Activated CD4-positive, alpha-beta T cell treated with anti-CD3 and anti-CD28 coated beads, Interleukin-2, amount 50 U/mL, for 16 hours (primary cell): ENCODE measurements at places on chromosomes 12 and 14.

DNA sequence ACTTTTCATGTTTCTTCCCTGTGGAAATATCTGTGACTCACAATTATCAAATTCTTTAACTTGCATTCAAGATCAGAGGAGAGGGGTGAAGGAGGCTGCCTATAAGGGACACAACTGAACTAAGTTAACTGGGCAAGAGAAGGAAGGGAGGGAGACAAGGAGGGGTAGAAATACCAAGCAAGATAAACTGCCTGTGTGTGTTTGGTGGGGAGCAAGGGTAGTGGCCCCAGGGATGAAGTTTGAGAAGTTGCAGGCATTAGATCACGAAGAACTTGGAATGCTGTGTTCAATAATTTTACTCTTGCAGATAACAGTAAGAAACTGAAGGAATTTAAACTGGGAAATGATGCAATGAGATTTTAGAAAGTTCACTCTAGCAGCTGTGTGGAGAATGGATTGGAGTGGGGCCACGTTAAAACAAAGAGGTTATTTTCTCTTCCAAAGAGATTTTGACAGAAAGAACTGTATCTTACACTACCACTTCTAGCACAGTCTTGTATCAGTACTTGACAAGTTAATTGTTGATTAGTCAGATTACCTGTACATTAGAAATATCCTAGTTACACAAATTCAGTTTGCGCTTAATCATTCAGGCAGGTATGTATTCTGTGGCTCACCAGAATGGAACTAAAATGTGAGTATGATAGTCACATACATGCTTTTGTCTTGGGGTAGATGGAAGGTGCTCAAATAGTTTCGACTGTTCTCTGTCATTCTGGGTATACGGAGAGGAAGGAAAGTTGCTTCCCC lies 7.4 kb downstream of the PKP2 start:
- DNase-seq: no peak

DNA sequence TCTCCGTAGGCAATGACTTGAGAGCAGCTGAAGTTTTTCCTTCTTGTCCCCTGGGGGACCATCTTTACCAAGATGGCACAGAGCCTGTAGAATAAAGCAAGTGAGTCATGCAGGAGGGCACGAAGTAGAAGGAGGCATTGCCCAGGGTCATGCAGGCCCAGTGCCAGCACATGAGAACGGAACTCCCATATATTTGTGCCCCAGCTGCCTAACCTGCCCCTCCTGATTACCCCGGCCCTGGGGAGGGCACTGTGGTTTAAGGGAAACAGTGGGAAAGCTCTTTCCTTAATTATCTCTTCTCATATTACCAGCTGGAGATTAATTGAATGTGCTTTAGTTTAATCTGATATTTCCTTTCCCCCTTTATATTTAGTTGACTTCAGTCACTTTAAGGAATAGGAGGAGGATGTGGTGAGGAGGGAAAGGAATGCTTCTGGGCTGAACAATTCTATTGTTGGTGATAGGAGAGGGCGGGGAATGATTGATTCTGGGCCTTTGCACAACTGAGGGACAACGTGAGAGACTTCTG lies 51.9 kb downstream of the RASSF8 start:
- DNase-seq: no peak

GRCh38 chr14:99980299-99980698 lies 84.9 kb upstream of the EVL start:
- no peak for DNase-seq

DNA sequence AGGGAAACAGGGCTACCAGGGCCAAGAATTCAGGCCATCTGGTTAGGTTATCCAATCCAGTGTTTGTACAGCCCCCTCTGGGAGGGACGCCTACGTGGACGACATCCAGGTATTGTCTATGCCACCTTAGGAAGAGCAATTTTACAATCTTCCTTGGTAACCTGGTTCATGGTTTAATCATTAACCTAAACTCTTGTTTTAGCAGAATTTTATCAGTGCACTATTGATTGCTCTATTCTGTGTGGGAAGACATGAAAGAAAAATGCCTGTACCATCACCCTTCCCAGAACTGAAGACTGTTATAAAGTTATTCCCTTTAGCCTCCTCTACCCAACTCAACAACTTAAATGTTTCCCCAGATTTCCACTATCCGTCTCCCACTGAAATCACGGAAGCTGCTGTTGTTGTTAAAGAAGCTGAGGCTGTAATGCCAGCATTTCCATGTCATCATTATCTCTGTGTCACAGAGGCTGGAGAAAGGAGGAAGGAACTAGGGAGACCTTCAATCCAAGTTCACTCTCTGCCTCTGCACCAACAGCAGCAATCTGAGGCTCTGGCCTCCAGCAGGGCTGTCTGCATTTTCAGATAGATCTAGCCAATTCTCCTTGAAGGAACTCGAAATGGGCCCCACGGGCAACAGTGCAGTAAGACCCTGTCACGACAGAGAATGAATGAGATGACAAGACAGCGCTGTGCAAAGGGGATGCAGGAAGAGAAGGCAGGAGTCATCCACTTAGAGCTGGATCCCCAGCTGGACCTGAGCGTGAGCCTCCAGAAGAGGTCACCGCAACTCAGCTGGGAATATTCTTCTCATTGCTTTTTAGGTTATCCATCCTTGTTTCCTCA lies 183.4 kb upstream of the GZMB start:
- no peak for DNase-seq

- DNase-seq: no peak
Observed at GRCh38 chr14:101505236-101505970, 55.9 kb upstream of the DIO3 start.

DNA sequence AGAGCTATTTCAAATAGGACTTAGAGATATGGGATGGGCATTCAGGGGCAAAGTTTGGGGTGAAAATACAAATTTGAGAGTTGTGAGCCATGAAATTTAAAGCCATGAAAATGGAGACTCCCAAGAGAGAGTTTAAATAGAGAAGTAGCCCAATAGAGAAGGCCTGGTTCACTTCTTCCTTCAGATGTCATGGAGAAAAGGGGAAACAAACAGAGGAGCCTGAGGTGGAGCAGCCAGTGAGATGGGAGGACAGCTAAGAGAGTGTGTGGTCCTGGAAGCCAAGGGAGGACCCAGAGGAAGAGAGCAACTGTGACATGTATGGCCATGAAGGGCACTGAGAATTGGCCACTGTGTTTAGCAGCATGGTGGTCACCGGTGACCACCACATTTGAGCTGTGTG lies 12.3 kb upstream of the DYNLL1 start:
- DNase-seq: no peak

DNA sequence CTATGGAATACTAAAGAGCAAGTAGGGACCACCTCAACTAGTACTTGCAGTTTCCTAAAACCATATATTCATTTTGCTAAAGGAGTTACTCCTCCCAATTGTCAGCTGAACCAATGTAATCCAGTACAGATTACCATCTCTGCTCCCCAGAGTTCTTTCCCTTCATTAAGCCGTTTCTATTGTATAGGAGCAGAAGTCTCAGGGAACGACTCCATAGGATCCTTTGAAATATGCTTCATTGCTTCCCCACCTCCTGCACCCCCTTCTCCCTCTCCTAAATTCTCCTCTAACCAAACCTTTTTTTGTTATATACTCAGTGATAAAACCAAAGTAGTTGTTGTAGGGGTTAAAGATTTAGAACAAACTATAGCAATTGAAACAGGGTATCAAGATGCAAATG lies 30.7 kb upstream of the LALBA start:
- no peak for DNase-seq

DNA sequence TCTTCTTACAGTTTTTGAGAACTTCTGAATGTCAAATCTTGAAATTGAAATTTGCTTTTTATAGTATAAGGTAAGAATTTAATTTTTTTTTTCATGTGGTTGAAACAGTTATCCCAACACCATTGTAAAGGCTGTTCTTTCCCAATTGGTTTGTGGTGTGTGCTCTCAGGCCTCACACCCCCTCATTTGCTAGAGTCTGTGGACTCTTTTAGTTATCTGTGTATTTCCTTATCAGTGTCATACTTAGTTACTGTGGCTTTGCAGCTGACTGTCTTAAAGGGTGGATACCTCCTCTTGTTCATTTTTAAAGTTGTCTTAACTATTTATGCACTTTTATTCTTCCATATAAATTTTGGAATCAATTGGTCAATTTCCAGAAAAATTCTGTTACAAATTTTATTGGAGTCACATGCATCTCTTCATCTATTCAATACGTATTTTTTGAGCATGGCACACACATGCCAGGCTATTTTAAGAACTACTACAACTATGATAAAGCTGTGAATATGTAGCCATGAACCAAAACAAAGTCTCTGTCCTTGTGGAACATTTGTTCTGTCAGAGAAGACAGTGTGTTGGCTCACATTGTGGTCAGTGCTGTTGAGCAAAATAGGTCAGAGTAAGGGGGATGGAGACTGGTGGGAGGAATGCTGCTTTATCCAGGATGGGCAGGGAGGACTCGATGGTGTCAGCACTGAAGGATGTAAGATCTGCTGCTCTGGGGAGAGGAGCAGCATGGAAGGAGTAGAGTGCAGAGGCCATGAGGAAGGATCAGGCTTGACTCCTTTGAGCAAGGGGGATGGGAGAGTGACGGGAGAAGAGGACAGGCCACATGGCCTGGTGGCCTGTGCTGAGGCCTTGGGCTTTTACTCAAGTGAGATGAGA lies 24.1 kb downstream of the FGF23 start:
- DNase-seq: no peak

- no peak for DNase-seq
Observed at GRCh38 chr12:130254461-130255276, 83.0 kb upstream of the PIWIL1 start.

- DNase-seq: no peak
Observed at GRCh38 chr14:74697543-74697942, 15.3 kb downstream of the AREL1 start.

DNA sequence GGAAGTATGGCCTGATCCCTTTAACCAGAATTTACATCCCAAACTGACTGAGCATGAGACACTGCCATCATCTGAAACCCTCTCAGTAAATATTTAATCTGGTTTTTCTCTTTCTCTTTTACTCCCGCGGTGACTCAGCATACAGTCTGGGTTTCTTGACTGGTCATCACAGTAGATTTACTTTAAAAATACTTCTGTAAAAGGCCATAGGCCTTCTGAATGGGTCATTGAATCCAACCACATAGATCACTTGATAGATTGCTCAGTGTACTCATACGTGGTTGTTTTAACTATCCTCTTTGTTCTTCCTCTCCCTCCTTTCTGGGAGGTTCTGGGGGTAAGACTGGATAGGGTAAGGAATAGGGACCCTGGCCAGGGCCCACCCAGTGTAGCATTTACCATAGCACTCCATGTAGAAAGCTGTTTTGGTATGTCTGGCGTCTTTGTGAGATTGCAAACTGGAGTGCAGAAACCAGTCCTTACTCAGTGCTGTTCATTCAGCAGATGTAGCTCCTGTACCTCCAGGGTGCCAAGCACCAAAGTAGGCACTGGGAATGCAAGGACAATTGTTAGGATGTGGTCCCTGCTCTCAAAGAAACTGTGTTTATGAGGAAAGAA lies 165.7 kb downstream of the SRGAP1 start:
- DNase-seq: no peak

DNA sequence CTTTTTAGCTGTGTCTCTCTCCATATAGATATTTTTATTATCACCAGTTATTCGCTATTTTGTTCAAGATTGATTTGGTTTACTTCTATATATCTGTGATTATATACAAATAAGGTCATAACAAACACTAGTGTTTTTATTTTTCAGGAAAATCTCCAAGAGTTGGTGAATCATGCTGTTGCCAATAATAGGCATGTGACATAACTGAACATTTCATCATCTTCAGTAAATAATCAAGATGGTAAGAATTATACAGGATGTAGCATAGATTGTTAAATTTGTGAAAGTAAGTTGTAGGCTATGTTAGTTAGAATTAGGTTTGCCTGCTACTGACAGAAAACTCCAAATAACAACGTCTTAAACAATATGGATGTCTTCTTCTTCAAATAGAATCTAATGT lies 240.9 kb upstream of the PDE3A start:
- DNase-seq: no peak

DNA sequence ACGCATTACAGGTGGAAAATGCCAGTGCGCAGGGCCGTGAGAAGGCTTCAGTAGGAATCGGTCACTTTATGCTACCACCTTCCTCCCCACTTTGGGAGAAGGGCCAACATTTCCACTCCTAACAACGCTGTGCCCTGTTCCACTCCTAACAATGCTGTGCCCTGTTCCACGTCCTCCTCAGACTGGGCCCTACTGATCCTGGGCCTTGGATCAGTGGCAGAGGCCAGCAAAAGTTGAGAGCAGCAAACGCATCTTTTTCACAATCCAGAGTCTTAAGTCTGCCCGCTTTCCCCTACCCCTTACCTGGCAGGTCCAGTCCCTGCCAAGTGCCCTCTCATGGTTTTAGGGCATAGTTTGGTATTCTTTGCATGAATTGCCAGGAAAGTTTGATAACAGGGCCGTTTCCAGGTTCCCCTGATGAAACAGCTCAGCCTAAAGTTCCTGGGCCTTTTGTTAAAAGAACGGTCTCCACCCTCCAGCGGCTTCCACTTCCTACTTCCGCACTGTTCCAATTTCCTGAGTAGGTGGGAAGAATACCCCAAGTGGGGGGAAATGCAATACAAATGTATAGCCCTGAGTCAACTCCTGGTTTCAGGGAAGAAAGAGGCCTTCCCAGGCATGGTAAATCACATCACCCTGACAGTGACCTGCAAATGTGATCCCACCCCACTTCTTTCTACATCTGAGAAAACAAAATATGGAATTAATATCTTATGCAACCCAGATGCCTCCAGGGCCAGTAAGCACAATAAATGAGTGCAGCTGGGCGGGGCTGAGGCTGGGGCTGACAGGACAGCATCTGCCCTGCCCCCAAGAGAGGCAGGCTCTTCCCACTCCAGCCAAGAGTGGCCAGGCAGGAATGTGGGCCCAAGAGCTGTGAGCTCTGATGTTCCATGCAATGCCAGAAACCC lies 15.0 kb downstream of the KCTD10 start:
- no peak for DNase-seq

DNA sequence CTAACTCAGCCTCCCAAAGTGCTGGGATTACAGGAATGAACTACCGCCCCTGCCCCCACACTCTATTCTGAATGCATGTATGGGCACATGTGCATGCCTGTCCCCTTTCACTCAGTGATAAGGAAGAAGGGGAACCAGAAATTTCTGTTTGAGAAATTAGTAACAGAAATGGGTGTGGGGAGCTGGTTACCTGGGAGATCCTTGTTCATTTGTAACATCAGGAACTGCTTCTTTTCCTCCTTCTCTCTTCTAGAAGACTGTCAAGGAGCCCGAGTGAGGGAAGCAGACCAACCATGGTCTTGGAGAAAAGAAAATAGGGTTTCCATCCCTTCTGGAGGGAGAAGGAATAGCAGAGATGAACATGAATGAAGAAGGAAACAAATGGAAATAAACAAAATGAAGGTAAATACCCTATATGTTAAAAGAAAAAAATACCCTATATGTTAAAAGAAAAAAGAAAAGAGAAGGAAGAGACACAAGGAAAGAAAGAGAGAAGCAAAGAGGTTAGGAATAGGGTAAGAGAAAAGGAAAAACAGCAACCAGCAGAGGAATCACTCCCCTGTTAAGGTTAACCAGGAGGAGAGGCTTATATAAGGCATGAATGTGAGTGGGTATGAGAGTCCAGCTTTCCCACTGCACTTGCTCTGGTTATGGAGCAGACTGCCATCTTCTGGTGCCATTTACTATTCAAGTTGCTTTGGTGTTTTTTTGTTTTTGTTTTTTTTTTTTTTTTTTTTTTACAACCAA lies 3.3 kb downstream of the PPP1R3E start:
- peak; percentile 21 for DNase-seq

- DNase-seq: no peak
Observed at GRCh38 chr12:25585021-25585523, 32.0 kb upstream of the LMNTD1 start.
